Stimulated activated CD4-positive, alpha-beta T cell treated with anti-CD3 and anti-CD28 coated beads, TNF-alpha, amount 100 ng/mL, for 24 hours (primary cell): ENCODE measurements at places on chromosomes 3 and 15.

GRCh38 chr15:70328679-70329115 is 231.0 kb upstream of the TLE3 start:
- no peak for DNase-seq

DNA sequence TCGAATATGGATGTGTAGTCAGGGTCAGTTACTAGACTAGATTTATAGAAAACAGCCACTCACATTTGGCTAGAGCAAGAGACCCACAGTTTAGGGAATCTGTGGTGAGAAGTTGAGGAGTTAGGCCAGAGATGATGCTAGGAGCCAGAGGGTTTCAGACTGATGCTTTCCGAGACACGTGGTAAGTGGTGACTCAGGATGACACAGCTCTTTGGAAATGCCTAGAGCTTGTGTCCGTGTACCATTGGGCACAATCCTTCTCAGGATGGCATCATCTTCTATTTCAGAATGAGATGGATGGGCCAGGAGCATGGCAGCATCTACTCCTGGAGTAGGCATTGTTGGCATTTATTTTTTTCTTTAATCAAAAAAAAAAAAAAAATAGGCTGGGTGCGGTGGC is 28.5 kb downstream of the PTPRG start:
- DNase-seq = no peak

GRCh38 chr15:62430056-62430455 is 265.0 kb upstream of the C2CD4B start:
- DNase-seq = no peak

- DNase-seq = no peak
These were observed 37.8 kb upstream of the LSAMP start for GRCh38 chr3:116483135-116483534.

GRCh38 chr3:16406579-16406978 is 106.9 kb downstream of the RFTN1 start:
- no peak for DNase-seq

GRCh38 chr3:29152379-29152778 is 128.5 kb upstream of the RBMS3 start:
- DNase-seq = no peak

- DNase-seq = no peak
These were observed 187.4 kb upstream of the STAC start for GRCh38 chr3:36192901-36193300.

- DNase-seq = no peak
These were observed 535.5 kb downstream of the SQOR start for GRCh38 chr15:46170326-46170725.

DNA sequence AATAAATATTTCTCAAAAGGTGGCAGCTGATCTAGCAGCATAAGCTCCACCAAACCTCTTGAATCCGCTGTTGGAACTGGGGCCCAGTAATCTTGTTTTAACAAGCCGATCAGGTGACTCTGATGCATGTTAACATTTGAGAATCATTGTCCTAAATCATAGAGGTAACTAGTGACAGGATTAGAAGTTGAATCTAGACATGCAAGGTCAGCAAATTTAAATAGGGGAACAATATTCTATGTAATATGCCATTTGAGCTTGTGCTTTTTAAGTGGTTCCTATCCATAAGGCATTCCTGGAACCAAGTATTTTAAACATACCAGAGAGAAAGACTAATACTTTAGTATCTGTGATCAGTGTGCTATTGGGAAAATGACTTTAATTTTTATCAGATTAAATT is 412.8 kb downstream of the PYDC2 start:
- DNase-seq = no peak

- DNase-seq = no peak
These were observed 14.5 kb downstream of the GOLIM4 start for GRCh38 chr3:168081171-168081771.

GRCh38 chr3:53729618-53730017 is 116.6 kb downstream of the CHDH start:
- no peak for DNase-seq

DNA sequence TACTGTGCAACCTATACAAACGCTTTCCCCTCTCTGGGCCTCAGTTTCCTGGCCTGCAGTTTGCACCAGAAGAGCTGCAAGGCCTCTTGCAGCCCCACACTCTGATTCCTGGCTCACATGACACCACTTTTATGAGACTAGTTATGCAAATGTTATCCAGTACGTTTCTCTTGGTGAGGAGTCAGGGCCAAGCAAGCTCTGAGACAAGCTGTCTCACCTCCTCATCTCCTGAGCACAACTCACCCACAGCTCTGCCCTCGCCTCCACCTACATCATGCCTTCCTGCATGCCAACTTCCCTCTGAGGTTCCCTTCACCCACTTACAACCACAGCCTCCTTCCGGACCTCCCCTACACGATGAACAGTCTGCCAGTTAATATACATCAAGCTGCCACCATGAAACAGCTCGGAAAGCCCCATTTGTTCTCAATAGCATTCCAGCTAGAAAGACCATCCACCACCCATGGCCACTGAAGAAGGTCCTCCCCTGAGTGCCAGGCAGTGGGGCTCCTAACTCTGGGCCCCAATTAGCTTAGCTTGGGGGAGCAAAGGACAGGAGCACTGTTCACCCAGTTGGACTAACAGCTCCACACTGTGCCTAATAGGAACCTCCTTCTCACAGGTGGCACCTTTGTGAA is 25.0 kb downstream of the CRYGS start:
- peak; percentile 35 for DNase-seq

GRCh38 chr15:78626381-78626995 is 5.7 kb upstream of the CHRNA3 start:
- DNase-seq = no peak

DNA sequence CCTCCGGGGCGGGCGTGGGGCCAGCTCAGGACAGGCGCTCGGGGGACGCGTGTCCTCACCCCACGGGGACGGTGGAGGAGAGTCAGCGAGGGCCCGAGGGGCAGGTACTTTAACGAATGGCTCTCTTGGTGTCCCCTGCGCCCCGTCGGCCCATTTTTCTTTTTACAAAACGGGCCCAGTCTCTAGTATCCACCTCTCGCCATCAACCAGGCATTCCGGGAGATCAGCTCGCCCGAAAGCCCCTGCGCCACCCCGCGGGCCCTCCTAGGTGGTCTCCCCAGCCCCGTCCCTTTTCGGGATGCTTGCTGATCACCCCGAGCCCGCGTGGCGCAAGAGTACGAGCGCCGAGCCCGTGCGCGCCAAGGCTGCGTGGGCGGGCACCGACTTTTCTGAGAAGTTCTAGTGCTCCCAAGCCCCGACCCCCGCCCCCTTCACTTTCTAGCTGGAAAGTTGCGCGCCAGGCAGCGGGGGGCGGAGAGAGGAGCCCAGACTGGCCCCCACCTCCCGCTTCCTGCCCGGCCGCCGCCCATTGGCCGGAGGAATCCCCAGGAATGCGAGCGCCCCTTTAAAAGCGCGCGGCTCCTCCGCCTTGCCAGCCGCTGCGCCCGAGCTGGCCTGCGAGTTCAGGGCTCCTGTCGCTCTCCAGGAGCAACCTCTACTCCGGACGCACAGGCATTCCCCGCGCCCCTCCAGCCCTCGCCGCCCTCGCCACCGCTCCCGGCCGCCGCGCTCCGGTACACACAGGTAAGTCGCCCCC is at the start of gene THBS1:
THBS1 (plus strand) TSS at position 595 of the 757 bp plus-strand sequence. CDS start 779 bp downstream, outside the sequence.
- DNase-seq = no peak

DNA sequence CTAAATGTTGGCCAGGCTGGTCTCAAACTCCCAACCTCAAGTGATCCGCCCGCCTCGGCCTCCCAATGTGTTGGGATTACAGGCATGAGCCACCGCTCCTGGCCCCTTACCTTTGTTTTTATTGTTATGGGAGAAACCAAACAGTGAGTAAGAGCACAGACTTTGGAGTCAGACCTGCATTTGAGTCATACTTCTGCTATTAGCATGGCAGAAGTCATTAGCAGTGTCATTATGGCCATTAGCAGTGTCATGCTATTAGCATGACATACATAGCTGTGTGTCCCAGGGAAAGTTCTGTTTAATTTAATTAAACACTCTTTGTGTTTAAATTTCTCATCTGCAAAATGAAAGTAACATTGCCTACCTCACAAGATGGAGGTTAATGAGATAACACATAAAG is 54.8 kb downstream of the SQOR start:
- DNase-seq = no peak

- no peak for DNase-seq
These were observed 118.0 kb downstream of the SEC22A start for GRCh38 chr3:123319760-123320159.

DNA sequence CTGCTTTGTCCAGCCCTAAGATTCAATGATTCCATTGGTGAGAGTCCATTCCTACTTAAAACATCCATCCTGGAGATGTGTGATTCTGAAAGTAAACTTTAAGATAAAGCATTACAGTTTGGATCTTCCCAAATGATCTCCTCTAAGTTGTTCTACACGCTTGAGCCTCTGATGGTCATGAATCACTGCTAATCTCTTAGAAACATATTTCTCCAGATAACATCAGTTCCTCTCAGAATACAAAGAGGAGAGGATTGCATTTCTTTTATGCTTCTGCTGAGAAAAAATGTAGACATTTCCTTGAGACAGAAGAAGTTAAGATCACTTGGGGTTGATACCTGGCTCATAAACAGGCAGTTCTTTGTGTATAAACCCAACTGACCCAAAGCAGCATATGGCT is 281.2 kb upstream of the DPH6 start:
- DNase-seq = no peak

DNA sequence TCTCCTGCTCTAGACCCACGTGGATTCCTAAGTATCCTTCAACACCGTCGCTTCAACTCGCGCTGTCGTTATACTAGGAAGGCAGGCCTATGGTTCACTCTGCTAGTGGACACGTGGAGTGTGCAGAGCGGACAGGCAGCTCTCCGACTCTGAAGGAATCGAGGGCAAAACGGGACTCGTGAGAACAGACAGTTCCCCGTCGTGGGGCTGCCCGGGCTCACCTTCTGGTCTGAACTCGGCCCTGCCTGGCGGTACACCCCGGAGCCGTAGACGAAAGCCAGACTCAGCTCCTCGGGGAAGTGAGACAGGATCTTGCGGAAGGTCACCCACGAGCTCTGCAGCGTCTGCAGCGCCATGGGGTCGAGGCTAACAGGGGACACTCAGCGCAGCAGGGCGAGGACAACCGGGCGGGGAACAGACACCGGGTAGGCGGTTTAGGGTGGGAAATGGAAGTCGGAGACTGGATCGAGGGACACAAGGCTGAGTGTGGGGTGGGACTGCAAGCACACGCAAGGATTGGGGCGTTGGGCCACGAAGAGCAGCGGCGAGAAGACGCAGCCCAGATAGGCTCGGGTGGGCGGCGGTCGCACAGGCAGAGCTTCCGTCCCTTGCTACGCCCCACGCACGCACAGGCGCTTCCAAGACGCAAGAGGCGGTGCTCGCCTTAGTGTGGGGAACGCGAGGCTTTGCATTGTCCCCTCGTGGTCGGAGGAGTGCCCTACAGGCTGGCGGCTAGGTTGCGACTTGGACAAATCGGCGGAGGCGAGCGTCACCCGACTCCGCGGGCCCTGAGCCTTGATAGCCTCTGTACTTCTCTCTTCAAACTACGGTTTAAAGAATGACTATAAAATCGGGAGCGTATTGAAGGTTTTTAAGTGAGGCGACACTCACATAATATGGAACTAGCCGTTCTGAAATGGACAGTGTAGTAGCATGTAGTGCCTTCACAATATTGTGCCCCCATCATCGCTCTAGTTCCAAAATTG is at the start of gene TAMM41:
TAMM41 (minus strand) TSS at position 605 of the 986 bp plus-strand sequence; CDS start at position 356, 249 bp downstream.
- DNase-seq = peak; percentile 89

DNA sequence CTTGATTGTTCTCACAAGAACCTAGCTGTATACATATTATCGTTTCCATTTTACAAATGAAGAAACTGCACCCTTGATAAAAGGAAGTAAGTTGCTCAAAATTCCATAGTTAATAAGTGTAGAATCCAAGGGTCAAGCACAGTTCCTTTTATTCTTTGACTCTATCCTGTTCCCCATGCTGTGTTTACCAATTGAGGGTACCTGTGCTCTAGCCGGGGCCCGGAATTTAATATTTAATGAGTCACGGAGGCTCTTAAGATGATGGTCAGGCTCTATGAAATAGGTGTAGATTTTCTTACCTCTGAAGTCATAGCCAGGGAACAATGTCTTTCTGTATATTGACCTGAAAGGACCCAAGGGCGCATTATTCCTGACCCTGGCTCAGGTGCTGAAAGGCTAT is 65.2 kb downstream of the LPP start:
- no peak for DNase-seq

- DNase-seq = no peak
These were observed 39.1 kb downstream of the ABHD5 start for GRCh38 chr3:43729707-43730414.

DNA sequence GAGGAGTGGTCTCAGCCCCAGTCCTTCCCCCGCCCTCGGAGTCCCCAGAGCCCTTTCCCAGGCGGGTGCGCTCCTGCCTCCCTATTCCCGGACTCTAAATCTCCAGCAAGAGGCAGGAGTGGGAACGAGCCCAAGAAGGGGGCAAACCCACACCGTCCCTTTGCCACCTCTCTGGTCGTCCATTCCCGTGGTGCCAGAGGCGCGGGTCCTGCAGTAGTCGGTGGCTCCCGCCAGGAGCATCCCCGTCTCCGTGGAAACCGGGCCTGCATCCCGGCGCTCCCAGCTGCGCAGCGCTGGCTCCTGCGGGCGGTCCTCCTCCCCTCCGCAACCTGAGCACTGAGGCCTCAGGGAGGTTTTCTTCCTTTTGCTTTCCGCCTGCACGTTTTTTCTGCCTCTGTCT is 44.8 kb downstream of the LHFPL4 start:
- no peak for DNase-seq

DNA sequence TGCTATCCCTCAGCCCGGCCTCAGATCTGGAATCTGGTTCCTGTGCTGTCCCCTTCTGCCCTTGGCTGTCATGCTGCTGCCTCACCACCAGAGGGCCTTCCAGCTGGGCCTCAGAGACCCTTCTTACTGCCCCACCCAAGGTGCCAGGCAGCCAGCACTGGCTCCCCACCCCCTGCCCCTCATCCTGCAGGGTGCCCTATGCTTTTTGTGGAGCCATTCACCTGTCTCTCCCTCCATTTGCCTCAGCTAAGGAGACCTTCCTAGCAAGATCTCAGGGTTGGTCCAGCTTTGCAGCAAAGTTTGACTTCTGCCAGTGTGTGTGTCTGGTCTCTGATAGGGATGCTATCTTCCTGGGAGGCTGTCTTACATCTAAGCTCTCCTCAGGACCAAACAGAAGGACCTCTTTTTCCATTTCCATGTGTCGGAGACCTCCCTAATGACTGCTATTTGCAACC is 1.9 kb upstream of the VWA5B2 start:
- DNase-seq = peak; percentile 51

DNA sequence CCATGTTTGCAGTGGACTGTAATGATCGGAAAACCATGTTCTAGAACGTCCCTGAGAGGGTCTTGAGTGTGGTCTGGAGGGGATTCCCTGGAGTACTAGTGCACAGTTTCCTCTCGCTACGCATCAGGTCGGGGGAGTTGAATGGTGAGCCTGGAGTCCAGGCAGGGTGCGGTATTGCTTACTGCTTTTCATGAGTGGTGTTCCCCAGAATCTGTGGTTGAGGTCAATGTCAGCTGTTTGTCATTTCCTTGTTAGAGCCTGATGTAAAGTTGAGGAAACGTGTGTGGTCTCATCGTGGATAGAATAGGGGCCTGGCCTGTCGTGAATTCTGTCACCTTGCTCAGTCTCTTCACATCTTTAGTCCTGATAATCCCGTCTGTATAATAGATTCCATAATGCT is 328.2 kb upstream of the LRRFIP2 start:
- no peak for DNase-seq

- no peak for DNase-seq
These were observed 3.5 kb downstream of the PLXND1 start for GRCh38 chr3:129602730-129603560.
